Smooth muscle cell of bladder (primary cell): ENCODE measurements at places on chromosomes 6 and 20. TPM values are rescaled to one million over a fixed set of nuclear protein-coding genes. Genes with fewer than 3 reads are reported as not detected.

Gene DUSP15
- total RNA-seq: 0.14 TPM in 1 of 2 replicates, not detected in the other

Gene MLN
- total RNA-seq: not detected in 2 replicates

Gene C6orf118
- total RNA-seq: not detected in 2 replicates

Gene HCK
- total RNA-seq: not detected in 2 replicates

Gene TCF21
- 19.0 and 27.4 TPM in 2 replicates for total RNA-seq

Gene HLA-DQA2
- total RNA-seq: not detected in 2 replicates

Gene LRRN4
- under 0.01 TPM in 1 of 2 replicates, not detected in the other for total RNA-seq

Gene ZSCAN23
- 4.4 and 6.0 TPM in 2 replicates for total RNA-seq

Gene CST4
- total RNA-seq: 0.43 TPM in 1 of 2 replicates, not detected in the other

Gene SIGLEC1
- total RNA-seq: under 0.01 TPM in 1 of 2 replicates, not detected in the other

Gene NHLRC1
- total RNA-seq: 1.3 and 1.8 TPM in 2 replicates

Gene APCDD1L
- 7.0 and 14.1 TPM in 2 replicates for total RNA-seq

Gene FNDC1
- total RNA-seq: 0.14 TPM in 1 of 2 replicates, not detected in the other

Gene NOL4L
- total RNA-seq: 3.7 and 5.1 TPM in 2 replicates

Gene PBOV1
- not detected in 2 replicates for total RNA-seq

Gene DPPA5
- not detected in 2 replicates for total RNA-seq

Gene MOG
- not detected in 2 replicates for total RNA-seq

Gene CALHM6
- total RNA-seq: 1.6 and 2.3 TPM in 2 replicates

Gene COX4I2
- not detected in 2 replicates for total RNA-seq

Gene LRRC73
- 0.28 and 0.65 TPM in 2 replicates for total RNA-seq

Gene RAD21L1
- total RNA-seq: 0.14 and 0.18 TPM in 2 replicates

Gene LST1
- total RNA-seq: not detected in 2 replicates

Gene RIPOR2
- total RNA-seq: 1.1 TPM in 2 replicates

Gene MOCS1
- total RNA-seq: 8.0 and 10.4 TPM in 2 replicates

Gene MYMX
- total RNA-seq: not detected in 2 replicates

Gene BMP6
- 29.0 and 70.7 TPM in 2 replicates for total RNA-seq

Gene KHDRBS2
- not detected in 2 replicates for total RNA-seq

Gene GZF1
- 27.3 and 28.8 TPM in 2 replicates for total RNA-seq
